ENCODE measurements at places on chromosomes 1 and 21.

- DNase-seq, result no peak
These were observed 175.4 kb downstream of the HIVEP3 start for GRCh38 chr1:41743366-41743765.

GRCh38 chr1:111247125-111247838, 19.8 kb downstream of the CHI3L2 start:
- no peak for DNase-seq

DNA sequence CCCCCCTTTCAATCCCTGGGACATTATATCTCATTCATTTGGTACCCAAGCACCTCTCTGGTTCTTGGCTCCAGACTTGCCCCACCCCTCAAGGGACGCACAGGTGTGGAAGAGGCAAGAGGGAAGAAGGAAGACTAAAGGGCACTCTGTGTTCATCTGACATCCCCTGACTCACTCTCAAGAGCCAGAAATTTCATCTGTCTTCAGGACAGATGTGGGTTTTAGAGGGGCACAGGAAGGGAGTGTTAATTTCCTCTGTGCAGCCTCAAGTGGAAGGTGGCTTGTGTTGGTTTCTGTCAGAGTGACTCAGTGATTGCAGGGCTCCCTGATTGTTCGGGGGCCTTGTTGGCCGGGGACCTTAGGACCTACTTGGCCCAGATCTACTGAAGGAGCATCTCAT, 2.4 kb downstream of the C2CD4D start:
- DNase-seq, result no peak

GRCh38 chr1:17923666-17924065, 168.5 kb downstream of the ACTL8 start:
- DNase-seq, result no peak

DNA sequence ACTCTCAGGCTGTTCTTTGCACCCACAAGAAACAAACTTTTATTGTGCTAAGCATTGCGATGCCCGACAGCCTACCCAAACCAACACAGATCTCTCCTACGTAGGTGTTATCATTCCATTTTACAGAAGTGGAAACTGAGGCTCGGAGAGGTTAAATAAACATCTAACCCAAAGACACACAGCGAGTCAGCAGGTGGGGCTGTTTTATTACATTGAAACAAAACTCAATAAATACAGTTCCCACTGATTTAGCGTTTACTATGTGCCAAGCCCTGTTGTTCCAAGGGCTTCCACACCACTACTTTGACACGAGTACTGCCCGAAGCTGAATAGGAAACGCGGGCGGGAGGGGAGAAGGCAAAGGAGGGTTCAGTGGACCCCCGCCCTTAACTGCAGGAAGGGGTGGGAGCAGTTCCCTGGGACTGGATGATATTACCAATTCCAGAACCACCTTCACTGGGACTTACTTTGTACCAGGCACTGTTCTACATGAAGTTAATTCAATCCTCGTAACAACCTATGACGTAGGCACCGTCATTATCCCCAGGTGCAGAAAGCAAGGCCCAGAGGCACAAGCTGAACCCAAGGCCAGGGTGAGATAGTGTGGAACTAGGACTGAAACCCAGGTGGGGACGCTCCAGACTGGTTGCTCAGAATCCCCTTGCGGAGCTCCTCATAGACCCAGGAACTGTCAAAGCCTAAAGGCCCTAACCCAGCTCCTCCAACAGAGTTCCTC, 19.3 kb upstream of the ALDH4A1 start:
- DNase-seq, result no peak

DNA sequence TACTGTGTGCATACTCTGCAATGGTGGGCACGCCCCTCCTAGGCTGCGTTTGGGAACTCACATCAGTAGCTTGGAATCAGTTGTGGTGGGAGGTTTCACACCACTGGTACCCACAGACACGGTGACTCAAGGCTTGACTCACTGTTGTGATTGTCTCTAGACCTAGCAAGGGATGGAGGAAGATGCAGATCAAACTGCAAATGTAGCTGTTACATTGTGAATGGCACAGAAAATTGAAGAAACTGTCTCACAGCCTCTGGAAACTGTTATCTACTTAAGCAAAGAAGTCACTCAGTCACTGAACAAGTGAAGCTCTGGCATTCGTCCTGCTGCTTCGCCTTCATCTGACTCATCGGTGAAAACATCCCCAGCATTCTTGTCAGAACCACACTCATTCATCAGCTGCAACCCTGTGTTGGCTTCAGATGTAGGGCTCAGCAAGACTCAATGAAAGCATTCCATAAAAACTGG, 59.5 kb downstream of the POFUT2 start:
- DNase-seq, result peak; percentile 42

DNA sequence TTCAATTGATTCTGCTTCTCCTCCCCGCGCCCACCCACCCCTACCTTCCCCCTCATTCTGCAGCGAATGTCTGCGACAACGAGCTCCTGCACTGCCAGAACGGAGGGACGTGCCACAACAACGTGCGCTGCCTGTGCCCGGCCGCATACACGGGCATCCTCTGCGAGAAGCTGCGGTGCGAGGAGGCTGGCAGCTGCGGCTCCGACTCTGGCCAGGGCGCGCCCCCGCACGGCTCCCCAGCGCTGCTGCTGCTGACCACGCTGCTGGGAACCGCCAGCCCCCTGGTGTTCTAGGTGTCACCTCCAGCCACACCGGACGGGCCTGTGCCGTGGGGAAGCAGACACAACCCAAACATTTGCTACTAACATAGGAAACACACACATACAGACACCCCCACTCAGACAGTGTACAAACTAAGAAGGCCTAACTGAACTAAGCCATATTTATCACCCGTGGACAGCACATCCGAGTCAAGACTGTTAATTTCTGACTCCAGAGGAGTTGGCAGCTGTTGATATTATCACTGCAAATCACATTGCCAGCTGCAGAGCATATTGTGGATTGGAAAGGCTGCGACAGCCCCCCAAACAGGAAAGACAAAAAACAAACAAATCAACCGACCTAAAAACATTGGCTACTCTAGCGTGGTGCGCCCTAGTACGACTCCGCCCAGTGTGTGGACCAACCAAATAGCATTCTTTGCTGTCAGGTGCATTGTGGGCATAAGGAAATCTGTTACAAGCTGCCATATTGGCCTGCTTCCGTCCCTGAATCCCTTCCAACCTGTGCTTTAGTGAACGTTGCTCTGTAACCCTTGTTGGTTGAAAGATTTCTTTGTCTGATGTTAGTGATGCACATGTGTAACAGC, 339.9 kb downstream of the NTNG1 start:
- no peak for DNase-seq

DNA sequence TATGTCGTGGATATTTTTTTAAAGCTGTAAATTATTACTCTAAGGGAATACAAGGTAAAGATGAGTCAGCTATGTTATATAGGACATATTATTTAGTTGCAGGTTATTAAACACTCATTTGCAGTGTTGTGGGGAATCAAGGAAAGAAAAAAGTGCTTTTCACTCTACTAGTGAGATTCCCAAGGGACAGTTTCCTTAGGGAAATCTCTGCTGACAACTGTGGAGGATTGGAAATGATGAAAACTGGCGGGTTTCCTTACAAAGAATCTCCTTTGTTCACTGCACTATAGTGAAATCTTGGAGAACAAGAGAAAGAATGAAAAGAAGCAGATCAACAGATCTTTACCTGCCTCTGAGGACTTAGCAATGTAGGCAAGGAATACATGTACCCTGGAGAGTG, 24.5 kb upstream of the TRIM45 start:
- no peak for DNase-seq

DNA sequence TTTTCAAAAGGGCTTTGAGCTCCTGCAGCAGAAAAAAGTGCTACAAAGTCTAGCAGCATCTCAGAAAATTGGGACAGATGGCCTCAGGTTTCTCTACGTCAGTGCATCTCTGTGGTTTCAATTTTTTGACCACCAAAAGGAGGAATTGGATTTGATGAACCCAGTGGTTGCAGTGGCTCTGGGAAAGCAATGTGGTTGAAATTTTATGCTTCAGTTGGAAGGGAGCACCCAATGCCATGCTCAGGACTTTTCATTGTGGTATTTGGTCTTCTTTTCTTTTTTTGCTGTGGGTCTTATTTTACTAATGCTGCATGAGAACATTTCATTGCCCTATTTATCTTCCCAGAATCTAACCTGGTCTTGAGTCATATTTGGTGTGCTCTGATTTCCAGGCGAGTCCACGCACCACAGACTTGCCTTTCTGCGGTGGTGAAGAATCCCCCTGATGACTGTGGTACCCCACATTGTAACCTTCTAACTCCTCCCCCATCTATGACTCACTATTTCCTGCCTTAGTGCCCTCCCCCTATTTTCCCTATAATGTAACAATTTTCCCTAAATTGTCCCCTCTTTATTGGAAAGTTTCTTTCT, 56.7 kb downstream of the S1PR1 start:
- DNase-seq, result no peak

- no peak for DNase-seq
These were observed 49.4 kb downstream of the TIAM1 start for GRCh38 chr21:31294691-31295090.

DNA sequence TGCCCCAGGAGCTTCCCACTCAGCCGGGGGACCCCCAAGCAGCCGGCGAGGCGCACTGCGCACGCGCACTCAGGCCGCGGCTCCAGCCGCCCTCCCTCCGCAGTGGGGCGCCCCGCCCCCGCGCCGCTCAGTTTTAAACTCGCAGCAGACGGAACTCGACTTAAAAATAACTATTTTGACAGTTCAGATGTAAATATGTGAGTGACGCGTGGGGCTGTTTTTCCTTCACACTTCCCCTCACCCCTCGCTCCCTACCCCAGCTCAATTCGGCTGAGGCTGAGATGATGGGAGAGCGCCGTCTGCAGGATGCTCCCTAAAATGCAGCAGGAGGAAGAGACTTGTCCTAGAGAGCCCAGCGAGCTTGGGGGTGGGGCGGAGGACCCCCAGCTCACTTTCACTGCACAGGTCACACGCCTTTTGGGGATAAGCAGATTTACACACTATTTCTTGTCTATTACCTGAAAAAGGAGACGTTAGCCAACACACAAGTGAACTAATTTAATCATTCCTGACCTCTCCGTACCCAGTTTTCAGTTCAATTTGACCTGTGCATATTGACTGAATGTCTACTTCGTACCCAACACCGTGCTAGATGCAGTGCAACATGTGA, 8.9 kb upstream of the LEMD1 start:
- DNase-seq, result no peak

- no peak for DNase-seq
These were observed 79.7 kb downstream of the ATP5PO start for GRCh38 chr21:33835920-33836319.

- no peak for DNase-seq
These were observed 78.1 kb upstream of the CCDC190 start for GRCh38 chr1:162939035-162939434.

- DNase-seq, result peak; percentile 41
These were observed 23.5 kb downstream of the MTARC1 start for GRCh38 chr1:220810179-220810653.

DNA sequence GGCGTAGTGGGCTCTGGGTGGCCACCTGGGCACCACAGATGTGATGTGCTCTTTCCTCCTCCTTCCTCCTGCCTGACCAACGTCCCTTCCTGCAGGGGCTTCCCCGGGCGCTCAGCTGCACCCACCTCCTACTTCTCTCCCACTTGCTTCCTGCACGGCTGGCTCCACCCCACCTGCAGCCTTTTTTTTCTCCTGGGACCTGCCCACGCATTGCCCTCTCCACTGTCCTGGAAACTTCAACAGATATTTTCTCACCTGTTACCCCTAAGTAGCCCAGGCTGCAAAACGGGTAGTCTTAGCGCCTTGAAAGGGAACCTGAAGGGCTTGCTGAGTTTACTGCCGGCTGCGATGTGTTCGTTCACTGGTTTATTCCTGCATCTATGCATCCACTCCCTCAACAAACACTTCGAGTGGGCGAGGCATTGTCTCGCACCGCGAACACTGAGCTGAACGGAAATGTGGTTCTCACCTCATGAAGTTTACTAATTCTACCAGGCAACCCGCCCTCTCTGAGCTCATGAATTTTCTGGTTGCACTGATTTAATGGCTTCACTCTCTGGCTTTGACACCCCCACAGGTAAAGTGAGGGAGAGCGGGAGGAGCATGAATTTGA, 23.6 kb downstream of the ZBTB18 start:
- DNase-seq, result no peak

GRCh38 chr1:16138772-16139221, 17.1 kb downstream of the EPHA2 start:
- DNase-seq, result no peak

- no peak for DNase-seq
These were observed 211.4 kb upstream of the GREM2 start for GRCh38 chr1:240823357-240823756.

DNA sequence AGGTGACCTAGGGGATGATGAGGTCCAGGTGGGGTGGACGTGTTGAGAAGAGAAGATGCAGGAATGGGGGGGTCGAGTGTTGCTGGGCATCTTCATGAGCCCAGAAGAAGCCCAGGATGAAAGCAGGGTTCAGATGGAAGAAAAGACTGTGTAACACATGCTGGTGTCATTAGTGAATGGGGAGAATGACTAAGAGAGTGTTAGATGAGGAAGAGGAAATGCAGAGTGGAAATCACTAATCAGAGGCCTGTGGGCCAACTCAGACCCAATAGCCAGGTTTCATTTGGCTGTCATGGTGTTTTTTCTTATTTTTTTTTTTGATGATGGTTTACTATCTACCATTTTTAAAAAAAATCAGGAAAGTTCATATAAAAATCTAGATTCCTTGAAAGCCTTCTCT, 180.8 kb upstream of the CAMK1G start:
- no peak for DNase-seq

- no peak for DNase-seq
These were observed 238.2 kb downstream of the NFIA start for GRCh38 chr1:61320575-61320974.

DNA sequence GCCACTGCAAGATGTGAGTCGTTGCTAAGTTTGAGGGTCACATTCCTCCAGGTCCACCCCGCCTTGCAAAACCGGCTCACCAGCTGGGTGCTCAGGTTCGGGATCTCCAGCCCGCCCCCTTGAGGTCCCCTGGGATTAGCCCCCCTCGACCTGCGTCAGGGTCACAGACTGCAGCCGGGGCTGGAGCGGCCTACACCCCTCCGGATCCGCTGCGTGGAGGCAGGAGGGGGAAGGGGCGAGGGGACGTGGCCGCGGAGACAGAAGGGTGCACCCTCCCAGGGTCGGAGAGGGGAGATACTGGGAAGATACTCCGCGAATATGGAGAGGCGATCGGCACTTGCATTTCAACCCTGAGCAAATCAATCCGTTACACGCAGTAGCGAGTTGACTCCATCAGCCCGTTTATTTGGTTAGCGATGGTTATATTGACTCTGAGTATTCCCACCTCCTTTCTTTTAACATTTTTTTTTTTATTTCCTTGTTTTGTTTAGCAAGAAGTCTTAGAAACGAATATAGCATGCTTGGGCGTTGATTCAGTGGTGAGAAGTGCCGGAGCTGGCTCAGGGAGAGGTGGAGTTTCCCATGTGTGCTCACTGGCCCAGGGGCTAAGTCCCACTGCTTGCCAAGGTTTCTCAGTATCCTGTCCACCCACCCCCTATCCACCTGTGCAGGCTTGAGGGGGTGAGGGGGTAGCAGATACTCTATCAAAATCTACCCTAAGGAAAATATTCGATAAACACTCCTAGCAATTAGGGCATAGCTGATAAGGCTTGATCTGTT, 997 bp downstream of the IFNAR2 start:
- DNase-seq, result no peak
